ENCODE measurements at places on chromosomes 3 and 15.

GRCh38 chr15:66698318-66698961, 3.6 kb upstream of the SMAD6 start:
- DNase-seq = peak; percentile 67

GRCh38 chr3:196236223-196236622, 19.9 kb downstream of the SLC51A start:
- no peak for DNase-seq

- DNase-seq = no peak
These were observed 85.6 kb upstream of the PDZRN3 start for GRCh38 chr3:73710340-73710739.

DNA sequence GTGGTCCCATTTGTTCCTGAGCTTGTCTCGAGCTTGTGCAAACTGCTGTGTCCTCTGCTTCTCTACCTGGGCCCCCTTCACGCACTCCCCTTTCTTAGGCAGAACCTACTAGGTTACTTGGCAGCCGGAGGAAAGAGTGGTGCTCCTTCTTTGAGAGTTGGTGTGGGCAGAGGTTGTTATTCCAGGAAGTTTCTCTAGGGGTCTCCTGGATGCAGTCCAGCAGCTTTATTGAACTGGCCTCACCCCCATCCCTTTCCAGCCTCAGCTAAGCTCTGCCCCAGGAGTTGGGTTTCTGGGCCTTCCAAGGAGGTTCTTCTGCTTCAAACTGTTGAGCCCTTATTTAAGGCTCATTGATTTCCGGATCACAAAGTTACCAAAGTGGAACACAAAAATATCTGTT, 103.2 kb downstream of the C3orf70 start:
- no peak for DNase-seq

GRCh38 chr3:153633407-153633806, 471.4 kb downstream of the RAP2B start:
- no peak for DNase-seq
